ENCODE measurements at places on chromosomes 12 and 14.

- DNase-seq: no peak
Observed at GRCh38 chr14:81187832-81188522, 32.8 kb downstream of the GTF2A1 start.

DNA sequence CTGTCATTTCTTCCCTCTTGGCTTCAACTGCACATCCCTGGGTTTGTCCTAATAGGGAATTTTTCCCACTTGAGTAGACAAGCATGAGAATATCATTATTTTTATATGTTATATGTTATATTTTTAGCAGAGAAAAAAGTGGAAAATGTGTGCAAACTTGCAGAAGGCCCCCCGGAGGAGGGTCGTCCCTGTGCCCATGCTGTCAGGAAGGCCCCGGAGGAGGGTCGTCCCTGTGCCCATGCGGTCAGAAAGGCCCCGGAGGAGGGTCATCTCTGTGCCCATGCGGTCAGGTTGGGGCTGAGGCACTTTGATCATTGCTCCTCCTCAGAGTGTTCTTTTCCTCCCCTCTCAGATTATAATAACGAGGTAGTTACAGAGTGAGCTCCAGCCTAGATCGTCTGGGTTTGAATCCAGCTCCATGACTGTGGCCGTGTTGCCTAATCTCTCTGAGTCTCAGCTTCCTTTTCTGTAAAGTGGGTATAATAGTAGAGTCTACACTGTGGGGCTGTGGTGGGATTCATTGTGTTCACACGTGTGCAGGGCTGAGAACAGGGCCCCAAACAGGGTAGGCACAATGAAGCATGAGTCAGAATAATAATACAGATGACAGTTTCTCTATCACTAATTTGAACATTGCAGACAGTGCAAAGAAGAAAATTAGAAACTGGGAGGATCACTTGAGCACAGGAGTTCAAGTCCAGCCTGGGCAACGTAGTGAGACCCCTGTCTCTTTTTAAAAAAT lies 33.4 kb downstream of the ELK3 start:
- no peak for DNase-seq

DNA sequence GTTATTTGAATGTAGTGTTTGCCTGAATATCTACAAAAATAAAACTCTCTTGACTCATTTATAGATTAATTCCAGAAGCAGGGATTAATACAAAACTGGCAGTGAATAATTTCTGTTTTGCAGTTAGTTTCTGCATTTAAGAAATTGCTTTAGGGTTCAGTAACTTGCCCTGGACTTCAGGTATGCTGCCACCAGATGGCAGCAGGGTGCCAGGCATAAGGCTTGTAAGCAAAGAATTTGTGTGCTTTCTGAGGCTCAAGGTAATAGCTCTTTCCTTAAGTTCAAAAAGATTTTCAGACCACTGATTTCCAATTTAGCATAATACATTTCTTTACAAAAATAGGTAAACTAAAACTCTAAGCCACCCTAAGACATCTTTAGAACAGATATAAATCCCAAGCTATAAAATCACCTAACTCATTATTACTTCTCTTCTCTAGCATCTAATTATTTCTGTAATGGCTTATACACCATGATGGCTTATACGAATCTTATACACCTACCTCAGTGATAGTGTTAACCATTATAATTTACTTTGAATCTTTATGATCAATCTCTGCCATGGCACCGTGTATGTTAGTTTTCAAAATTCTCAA lies 398.3 kb downstream of the APAF1 start:
- no peak for DNase-seq

DNA sequence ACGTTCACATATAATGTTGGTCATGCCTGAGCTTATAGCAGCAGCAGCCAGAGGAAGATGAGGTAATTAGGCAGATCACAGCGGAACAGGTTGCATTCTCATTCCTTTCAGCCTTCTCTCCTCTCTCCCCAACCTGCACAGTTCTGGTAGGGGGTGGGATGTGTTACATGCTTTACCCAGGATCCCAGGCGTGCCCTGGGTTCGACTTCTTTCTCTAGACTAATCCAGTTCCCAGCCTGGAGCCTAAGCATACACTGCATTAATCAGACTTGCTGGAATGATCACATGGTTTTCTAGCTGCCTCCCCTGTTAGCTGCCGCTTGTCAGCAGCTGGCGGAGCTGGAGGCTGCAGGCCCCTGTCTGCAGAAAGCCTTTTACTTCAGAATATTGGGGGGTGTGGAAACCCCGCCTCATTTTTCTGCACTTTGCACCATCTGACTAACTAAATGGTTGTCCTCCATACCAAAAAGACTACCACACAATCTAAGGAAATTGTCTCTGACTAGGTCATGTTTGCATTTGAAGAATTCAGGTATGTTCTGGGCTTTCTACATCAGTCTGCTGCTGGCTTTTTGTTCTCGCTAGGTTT lies 46.0 kb upstream of the EVL start:
- DNase-seq: no peak

DNA sequence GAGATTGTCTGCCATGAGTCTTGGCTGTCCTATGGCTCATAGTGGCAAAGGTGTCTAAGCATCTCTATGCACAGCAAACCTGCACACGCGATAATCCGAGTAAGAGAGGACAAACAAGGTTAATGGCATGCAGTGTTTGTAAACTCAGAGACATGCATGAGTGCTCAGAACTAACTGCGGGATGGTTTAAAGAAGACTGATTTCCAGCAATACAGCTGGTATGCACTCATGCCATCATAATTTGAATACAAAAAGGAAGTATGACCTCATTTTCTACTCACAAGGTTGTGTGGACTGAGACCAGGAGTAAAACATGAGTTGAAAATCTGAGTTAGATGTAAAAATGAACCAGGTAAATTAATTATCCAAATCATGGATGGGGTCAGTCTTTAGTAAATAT lies 16.6 kb upstream of the TCP11L2 start:
- DNase-seq: no peak

- DNase-seq: no peak
Observed at GRCh38 chr14:73634011-73634833, 10.6 kb upstream of the DNAL1 start.

DNA sequence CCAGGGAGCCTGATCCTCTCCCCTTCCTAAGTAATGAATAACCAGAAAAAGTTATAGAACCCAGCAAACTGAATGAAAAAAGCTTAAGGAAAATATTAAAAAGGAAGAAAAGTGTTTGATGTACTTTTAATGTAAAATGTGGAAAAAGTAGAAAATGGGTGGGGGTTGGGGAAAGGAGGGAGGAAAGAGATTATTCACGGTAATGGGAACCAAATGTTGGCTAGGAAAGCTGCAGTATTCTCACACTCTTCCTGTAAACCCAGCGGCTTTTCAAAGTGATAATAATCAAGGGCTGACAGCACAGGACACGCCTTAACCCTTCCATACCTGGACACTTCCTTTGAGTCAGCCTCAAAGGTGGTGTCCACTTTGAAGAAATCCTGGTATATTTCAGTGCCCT lies 139.2 kb downstream of the TGFB3 start:
- DNase-seq: no peak

DNA sequence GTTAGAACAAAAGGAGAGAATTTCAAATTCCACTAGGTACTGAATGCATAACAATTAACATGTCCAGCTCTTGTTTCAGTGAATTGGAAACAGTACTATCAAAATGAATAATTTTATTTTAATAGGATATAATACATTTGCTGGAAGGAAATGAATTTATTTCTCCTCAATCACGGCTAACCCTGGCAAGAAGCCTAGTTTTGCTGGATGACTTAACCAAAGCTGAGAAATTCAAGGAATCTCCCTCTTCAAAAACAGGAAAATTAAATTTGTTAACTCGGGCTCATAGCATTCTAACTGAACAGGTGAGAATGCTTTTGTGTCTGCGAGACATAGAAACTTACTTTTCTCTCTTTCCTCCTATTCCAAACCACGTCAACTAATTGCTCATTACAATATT lies 163.5 kb upstream of the NEDD1 start:
- DNase-seq: no peak
